ENCODE measurements at places on chromosomes 1 and 21.
A peak's percentile ranks its signal among the peaks of the same experiment; 100 is the strongest.

- no peak for DNase-seq
Measured at GRCh38 chr1:119834990-119835389, 23.7 kb upstream of the REG4 start.

- DNase-seq: no peak
Measured at GRCh38 chr1:55877437-55878232, 662.5 kb upstream of the USP24 start.

- DNase-seq: peak; percentile 59
Measured at GRCh38 chr1:160117709-160118183, 2.2 kb downstream of the ATP1A2 start.

- DNase-seq: no peak
Measured at GRCh38 chr1:200887036-200887435, 7.7 kb upstream of the INAVA start.

DNA sequence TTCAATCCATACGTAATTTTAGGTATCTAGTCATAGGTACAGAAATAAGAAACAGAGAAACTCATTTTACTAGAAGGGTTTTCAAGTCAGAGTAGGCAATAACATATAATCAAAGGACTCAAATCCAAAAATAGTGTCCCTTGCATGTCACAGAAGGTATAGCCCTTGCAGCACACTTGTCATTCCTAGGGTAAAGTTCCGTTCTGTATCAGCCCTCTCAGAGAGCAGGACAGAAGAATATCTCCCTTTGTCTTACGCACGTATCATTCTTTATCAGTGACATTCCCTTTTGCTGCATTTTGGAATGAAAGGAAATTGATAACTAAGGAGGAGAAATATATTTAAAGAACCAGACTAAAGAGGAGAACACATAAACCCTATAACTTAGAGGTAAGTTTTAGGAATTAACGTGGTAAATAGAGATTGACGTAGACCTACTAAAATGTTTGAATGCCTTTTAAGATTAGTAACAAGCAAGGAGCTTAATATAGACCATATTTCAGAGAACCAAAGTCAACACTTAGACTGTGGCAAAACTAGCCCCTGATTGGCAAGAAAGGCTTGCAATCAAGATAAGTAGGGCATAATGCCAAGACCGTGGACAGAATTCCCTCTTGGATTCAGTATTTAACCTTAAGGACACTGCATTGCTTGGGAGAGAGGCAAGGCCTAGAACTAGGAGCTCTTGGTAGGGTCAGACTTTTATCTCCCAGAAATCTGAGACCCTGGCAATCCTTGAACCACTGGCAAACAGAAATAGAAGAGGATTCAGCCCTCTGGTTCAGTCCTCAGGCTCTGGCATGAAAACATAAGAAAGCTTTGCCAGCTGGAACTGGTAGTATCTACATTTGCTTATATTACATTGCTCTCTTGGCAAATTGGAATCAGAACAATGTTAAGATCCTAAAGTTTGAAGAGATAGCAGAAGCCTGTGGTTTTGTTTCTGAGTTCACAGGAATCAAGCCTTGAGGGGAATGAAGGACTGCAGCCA is 232.1 kb downstream of the ASTN1 start:
- DNase-seq: no peak

- peak; percentile 19 for DNase-seq
Measured at GRCh38 chr1:110136911-110137310, 13.4 kb upstream of the SLC6A17 start.

GRCh38 chr1:227428803-227429202 is 110.5 kb upstream of the CDC42BPA start:
- no peak for DNase-seq

DNA sequence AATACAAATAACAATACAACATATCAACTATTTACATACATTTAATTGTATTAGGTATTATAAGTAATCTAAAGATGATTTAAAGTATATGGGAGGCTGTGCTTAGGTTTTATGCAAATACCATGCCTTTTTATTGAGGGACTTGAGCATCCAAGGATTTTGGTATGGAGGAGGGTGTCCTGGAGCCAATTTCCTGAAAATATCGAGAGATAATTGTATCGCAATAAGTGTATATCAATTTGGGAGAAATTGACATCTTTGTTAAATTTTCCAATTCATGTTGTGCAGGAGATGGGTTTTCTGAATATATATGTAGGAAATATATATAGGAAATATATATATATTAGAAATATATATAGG is 63.5 kb downstream of the ATP1A1 start:
- no peak for DNase-seq

DNA sequence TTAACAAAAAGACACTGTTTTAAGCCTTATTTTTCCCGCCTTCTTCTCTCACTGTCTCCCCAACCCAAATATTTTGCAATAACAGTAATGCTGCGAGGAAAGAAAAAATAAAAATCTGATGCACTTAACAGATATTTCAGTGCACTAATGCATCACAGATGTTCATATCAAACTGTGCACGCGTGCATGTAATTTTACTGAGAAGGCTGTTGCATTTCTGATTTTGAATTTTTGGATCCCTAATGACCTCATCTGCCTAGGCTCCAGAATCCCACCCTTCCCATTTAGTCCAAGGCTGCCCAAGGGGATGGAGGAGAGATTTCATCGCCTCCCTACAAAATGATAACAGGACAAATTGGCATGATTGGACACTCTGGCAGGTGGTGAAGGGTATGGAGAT is 5.5 kb downstream of the TRABD2B start:
- DNase-seq: no peak

- no peak for DNase-seq
Measured at GRCh38 chr1:35572296-35572695, 818 bp upstream of the TFAP2E start.

DNA sequence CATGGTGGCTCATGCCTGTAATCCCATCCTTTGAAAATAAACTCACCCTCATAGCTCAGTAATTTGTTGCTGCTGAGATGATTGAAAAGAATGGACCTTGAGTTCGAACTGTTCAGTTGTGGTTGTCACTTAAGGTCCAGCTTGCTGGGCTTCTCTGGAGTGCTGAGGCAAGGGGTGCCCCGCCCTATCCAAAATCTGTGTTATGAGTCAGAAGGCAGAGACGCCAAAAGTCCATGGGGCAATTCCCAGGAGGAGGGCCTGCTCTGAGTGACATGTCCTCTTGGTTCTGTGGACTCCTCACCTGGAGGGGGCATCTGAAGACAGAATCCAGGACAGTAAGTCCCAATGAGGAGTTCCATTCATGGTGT is 64.8 kb downstream of the MYOM3 start:
- no peak for DNase-seq

DNA sequence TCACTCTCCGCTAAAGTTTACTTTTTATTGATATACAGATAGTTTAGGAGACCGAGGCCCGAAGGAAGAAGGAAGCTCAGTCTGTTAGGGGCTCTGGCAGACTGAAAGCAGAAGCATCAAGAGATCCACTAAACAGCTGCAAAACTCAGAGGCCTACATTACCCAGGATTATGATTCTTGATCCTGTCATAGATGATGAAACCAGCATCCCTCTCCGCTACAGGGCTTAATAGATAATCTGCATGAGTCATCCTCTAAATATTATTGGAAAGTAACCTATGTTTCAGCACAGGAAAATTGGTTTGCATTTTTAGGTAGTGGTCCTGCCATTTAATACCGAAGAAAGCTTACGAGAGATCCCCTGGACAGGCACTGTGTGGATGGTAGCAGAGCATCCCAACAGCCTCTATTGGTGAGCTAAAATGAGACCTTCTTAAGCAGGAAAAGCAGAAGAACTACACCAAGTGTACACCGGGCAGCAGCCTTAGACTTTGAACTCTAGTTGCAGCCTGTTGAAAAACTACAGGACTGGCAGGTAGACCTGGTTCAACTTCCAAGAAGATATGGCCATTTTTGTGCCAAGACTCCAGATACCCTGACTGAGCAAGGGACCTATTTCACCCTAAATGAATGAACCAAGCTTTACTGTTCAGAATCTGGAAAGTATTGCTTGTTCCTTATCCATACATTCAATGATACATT is 6.8 kb downstream of the CASQ2 start:
- DNase-seq: no peak

GRCh38 chr1:78716186-78716585 is 66.6 kb downstream of the IFI44 start:
- DNase-seq: no peak

GRCh38 chr1:227317523-227318015 is 723 bp downstream of the CDC42BPA start:
- peak; percentile 75 for DNase-seq

DNA sequence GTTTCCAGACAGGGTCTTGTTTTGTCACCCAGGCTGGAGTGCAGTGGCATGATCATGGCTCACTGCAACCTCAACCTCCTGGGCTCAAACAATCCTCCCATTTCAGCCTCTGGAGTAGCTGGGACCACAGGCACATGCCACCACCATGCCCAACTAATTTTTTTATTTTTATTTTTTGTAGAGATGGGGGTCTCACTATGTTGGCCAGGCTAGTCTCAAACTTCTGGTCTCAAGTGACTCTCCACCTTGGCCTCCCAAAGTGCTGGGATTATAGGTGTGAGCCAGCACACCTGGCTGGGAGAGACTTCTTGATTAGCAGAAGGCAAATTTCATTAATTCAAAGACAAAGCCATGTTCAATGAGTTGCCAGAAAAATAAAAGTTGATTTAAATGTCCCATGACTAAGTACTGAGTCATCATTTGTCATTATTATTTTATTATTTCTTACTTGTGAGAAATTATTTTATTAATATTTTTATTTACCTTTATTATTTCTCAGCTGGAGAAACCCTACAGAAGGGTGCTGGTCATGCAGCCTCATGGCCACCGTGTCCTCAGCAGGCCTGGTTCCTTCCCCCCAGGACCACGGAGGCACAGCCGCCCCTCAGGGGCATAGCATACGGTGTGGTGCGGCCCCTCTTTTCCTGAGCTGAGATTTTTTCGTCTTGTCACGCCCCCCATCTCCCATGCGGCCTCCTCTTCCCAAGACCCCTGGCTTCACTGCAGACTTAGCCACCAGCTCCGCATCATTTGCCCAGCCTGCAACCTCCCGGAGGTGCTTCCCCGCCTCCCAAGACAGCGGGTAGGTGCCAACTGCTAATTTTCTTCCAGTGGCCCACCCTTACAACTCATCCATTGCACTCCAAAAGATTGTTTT is 55.3 kb upstream of the SIM2 start:
- no peak for DNase-seq

DNA sequence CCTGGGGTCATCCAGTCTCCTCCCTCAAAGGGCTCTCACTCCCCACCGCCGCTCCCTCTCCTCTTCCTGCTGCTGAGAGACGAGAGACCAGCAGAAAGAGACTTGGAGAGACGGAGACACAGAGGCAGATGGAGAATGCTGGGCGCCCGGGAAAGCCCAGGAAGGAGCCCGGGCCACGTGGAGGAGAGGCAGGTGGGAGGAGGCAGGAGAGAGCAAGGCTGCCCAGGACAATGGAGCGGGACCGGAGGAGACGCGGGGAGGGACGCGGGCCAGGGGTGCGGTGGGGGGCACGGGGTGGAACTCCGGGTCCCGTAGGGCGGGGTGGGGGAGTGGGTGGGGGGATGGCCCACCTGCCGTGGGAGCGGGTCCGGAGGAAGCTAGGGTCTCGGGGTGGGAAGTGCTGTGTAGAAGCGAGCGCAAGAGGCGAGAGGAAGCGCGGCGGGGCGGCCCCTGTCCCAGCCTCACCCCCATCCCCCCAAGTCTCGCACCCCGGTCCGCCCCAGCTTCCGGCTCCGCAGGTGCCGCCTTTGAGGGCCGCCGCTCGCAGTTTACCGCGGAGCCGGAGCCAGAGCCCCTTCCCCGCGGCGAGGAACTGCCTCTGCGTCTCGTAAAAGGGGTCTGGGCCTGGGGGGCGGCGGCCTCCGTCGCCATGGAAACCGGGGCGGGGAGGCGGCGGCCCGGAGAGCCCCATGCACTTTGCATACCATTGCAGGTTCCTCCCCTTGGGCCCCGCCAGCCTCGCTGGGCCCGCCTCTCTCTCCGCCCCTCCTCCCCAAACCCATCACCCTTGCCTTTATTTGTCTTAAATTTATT is 11.7 kb upstream of the EPHA2 start:
- no peak for DNase-seq

DNA sequence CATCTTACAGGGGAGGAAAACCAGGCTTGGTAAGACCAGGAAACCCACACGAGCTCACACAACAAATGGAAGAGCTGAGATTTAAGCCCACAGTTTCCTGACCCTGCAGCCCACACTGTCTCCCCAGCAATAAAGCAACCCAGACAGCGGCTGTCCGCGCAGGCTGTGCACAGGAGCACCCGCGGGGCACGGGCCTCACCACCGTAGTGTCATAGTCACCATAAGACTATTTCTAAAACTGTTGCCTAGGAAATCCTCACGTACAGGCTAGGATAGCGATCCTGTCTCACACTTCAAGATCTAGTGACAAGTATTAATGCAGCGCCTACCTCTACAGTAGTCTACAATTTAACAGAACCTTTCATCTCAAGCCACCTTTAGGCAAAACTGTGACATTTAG is 54.0 kb upstream of the SYT6 start:
- no peak for DNase-seq

- no peak for DNase-seq
Measured at GRCh38 chr1:185739967-185740366, 5.8 kb downstream of the HMCN1 start.

DNA sequence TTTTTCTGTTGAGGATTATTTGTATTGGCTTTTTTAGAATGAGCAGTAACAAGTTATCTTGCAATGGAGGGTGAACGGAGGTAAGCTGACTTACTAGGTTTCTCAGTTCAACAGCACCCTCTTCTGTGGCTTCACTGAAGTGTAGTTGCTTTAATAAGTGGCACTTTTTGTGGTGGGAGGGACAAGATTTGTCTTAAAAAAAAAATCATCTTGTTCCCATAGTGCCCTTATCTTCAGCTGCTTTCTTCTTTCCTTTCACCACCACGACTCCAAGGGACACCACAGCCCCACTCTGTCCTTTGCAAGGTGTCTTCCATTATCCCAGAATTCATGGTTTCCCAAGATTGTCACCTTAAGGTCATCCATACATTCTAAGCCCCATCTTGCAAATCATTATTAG is 92.9 kb downstream of the PIGK start:
- DNase-seq: no peak

DNA sequence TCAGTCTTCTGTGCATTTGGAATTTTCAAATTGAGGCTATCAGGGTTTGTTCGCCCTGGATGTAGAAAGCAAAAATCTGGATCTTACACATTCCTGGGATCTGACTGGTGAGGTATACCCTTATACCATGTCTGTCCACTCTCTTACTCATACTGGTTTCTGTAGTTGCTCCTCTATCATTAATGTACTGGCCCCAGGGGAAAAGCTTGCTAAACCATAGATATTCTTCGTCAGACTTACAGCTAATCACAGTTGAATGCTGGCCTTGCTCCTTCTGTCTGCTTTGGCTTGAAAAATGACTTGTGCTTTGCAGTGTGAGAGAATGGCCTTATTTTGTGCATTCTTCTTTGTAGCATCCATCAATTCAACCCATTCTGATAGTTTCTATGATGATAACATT is 30.5 kb downstream of the TBCE start:
- no peak for DNase-seq

- DNase-seq: peak; percentile 72
Measured at GRCh38 chr1:207805841-207806421, 54.1 kb downstream of the CD46 start.

GRCh38 chr1:172699111-172699510 is 40.2 kb downstream of the FASLG start:
- DNase-seq: no peak
